ENCODE measurements at places on chromosomes 1 and 21. TPM values are rescaled to one million over a fixed set of nuclear protein-coding genes. Genes with fewer than 3 reads are reported as not detected.

DNAJC6 gene
- 26.8 TPM for total RNA-seq

DNA sequence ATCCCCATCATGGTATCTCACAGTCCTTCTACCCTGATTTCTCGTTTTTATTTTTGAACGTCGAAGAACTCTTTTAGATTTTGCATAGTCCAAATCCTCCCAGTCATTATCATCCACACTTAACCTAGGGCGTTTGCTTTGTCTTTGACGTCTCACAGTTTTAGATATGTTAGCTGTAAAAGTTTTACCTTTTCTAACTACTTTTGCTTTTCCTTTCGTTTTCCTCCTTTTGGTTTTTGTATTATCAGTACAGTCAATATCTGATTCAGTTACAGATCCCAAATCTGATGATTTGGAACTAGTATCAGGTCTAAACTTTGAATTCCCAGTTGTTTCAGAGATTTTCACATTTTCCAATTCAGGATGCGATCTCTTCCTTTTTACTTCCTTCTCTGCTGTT is 13.1 kb upstream of the PSMG1 start:
- no peak for DNase-seq

LYPLA2 gene
- 32.4 TPM for total RNA-seq

HMGN1 gene
- total RNA-seq, result 83.5 TPM

DNA sequence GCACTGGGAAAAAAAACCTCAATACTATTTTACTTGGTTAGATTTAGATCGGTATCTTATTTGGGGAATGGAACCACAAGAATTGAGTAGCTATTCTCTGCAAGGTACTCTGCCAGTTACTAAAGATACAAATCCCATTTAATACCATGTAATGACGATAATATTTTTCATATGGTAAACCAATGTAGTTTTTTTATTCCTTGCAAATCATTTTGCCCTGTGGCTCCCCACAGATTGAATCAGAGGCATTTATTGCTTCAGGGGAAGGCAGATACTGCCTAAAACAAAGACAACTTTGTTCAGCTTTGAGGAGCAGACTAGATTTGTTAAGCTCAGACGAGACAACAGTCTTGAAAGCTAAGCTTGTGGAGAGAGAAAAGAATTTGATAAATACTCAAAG is 226.7 kb upstream of the RUNX1 start:
- DNase-seq, result no peak

ABCG1 gene
- 3.6 TPM for total RNA-seq

DNA sequence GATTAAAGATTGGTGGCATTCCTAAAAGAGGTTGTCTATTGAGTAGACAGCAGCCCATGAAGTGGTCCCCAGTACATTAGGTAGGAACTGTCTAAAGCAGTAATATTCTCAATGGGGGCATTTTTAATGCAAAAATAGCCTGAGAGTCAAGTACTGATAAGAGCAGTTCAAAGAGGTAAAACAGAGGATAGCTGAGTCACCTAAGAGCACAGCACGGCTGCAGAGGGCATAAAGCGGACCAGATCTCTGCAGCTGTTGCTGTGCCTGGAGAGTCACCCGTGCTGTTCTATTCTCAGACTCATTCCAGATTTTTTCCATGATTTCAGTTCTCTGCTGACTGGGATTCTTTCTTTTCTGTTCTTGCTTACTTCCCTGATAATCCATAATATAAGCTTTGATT is 313.2 kb downstream of the OLFM3 start:
- no peak for DNase-seq

DNA sequence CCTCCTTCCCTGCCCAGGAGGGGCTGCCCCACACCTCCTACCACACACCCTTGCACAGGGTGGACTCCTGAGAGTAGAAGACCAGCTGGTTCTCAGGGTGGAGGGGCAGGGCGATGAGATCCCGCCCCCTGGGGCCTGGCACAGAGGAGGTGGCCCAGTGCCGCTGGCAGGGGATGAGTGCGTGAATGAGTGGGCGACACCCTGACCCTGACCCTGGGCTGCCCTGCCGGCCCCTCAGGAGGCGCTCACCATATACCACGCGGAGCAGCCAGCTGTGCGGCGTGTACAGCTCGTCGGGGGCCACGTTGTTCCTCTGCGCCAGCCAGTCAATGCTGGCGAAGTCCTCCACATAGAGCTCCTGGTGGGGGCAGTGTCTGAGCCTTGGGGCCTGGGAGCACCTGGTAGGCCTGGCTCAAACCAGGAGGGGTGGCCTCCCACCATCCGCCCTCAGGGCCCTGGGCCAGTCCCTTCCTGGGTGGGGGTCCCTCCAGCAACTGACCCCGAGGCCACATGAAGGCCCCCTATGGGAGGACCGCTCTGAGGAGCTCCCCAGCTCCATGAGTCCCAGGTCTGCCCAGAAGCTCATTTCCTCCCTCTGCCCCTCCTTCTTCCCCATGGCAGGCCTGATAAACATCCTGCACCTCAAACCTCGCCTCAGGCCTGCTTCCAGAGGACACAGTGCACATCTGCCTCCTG is 13.0 kb downstream of the LSS start:
- peak; percentile 51 for DNase-seq

- no peak for DNase-seq
Observed at GRCh38 chr1:38270849-38271633, 224.4 kb upstream of the POU3F1 start.
